ENCODE measurements at places on chromosomes 2 and 18.

DNA sequence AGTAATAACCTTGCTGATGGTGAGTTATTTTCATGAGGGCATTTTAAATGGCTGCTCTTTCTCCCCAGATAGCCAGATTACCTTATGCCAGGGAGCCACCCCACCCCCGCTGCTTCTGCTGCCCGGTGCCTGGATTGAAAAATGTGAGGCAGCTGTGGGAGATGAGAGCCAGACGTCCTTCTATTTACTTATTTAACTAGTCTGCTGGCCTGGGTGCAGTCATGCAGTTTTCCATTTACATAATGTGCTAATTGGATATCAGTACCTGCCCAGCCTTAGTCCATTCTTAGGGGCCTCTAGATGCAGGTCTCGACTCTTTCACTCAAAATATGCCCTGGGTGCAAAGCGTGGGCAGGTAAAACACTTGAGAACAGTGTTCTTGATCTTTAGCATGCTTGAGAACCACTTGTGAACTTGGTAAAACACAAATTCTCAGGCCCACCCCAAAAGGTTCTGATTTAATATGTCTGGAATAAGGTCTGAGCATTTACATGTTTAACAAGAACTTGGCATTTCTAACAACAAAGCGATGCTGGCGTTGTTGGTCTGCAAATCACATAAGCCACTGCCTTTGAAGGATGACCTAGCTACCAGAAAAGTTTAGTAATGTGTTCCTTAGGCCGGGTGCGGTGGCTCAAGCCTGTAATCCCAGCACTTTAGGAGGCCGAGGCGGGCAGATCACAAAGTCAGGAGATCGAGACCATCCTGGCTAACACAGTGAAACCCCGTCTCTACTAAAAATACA is 154.3 kb downstream of the NRP2 start:
- DNase-seq: no peak

GRCh38 chr2:173990245-173990644 is 25.1 kb upstream of the SP3 start:
- no peak for DNase-seq

DNA sequence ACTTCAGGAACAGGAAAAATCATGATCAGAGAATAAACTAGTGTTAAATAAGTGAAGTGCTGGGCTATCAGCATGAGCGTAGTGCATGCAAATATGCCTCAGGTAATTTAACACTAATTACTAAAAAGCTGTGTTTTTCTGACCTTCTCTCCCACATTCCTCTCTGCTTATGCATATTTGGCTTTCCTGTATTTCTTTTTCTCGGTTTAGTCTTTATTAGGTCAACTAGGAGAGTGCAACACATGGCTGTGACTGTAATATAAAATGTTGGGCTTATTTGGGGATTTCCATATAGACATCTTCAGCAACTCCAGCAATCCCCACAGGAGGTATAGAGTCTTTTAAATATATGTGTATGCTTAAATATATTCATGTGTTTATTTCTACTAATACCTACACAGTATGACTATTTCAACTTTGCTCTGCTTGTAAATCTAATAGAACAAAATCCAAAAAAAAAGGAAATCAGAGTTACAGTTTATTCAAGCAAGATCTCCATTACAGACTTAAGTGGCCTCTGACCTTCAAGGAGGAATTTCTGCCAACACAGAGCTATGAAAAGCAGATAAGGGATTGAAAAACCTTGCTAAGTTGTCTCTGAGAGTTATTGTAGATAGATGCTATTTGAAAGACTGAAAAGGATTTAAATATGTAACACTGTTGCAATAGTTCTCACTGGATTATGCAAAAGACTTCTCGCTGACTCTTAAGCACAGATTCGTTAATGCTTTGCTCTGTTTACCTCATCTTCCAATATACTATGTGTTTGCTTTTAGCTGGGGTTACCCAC is 359.5 kb upstream of the RGPD4 start:
- no peak for DNase-seq

- peak; percentile 69 for DNase-seq
Observed at GRCh38 chr18:3771121-3771971, 321.4 kb downstream of the TGIF1 start.

- no peak for DNase-seq
Observed at GRCh38 chr18:56469582-56469981, 168.8 kb downstream of the TXNL1 start.
